ENCODE measurements at places on chromosomes 7 and 10. TPM values are rescaled to one million over a fixed set of nuclear protein-coding genes. Genes with fewer than 3 reads are reported as not detected.

The ABCC2 gene
- total RNA-seq, result 0.87 TPM

The ANKRD2 gene
- not detected for total RNA-seq

The HTR7 gene
- not detected for total RNA-seq

The TPK1 gene
- 15.5 TPM for total RNA-seq

The LRRC17 gene
- not detected for total RNA-seq

The MSMB gene
- not detected for total RNA-seq

The EPHB6 gene
- total RNA-seq, result 3.5 TPM

The TMEM213 gene
- total RNA-seq, result not detected

The DLX6 gene
- not detected for total RNA-seq

The OR2A5 gene
- total RNA-seq, result not detected

The HOXA7 gene
- total RNA-seq, result not detected

The CASD1 gene
- total RNA-seq, result 17.0 TPM

The AGMO gene
- total RNA-seq, result not detected

The PHKG1 gene
- 2.9 TPM for total RNA-seq

The NUTM2D gene
- 1.1 TPM for total RNA-seq

The PCLO gene
- not detected for total RNA-seq

The TAS2R41 gene
- not detected for total RNA-seq

The C7orf33 gene
- not detected for total RNA-seq

The STN1 gene
- total RNA-seq, result 32.4 TPM

The NOC3L gene
- 45.5 TPM for total RNA-seq

The FLNC gene
- 0.14 TPM for total RNA-seq

The CARD11 gene
- total RNA-seq, result 103 TPM

The NPY gene
- total RNA-seq, result not detected

The DYNC1I1 gene
- not detected for total RNA-seq

The DMBT1 gene
- total RNA-seq, result not detected

The NEUROG3 gene
- total RNA-seq, result 2.3 TPM

The FBXO24 gene
- total RNA-seq, result 1.5 TPM

The HTRA1 gene
- not detected for total RNA-seq

The ZNF804B gene
- total RNA-seq, result not detected

The CALCR gene
- total RNA-seq, result not detected

The TFR2 gene
- 11.9 TPM for total RNA-seq

The MYL10 gene
- not detected for total RNA-seq

The ASAH2 gene
- total RNA-seq, result 1.8 TPM

The ABCA13 gene
- total RNA-seq, result not detected

The FAM25G gene
- total RNA-seq, result not detected

The GPR26 gene
- not detected for total RNA-seq

The MPP7 gene
- 14.3 TPM for total RNA-seq

The LLCFC1 gene
- total RNA-seq, result not detected

The RTKN2 gene
- total RNA-seq, result 1.4 TPM

The PAPSS2 gene
- 0.20 TPM for total RNA-seq

The CRYGN gene
- total RNA-seq, result 0.90 TPM

The ABCB4 gene
- total RNA-seq, result 0.14 TPM

The TRIM50 gene
- total RNA-seq, result not detected

The RBM17 gene
- 285 TPM for total RNA-seq

The CRHR2 gene
- not detected for total RNA-seq

The CCDC3 gene
- not detected for total RNA-seq

The GDF10 gene
- total RNA-seq, result 1.4 TPM
